ENCODE measurements at places on chromosomes 3 and 15.
A peak's percentile ranks its signal among the peaks of the same experiment; 100 is the strongest.

DNA sequence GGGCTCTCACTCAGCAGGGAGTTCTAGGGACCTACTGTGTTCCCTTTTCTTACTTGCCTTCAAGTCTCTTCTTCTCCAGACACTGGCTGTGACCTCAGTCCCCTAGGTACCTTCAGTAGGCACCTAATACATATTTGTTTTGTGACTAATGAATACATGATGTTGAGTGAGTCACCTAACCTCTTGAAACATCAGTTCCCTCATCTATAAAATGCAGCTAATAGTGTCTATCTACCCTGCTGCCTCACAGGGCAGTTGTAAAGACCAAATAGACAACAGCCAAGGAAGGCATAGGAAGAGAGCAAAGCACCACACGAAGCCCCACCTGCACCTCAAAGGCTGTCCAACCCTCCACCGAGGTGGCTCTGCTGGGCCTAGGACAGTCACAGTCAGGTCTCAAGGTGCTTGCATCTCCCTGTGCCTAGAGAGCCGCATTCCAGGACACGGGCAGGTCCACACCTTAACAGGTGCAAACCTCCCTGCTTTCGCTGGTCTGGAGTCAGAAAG lies 29.1 kb downstream of the DAPK2 start:
- DNase-seq: no peak

- no peak for DNase-seq
Measured at GRCh38 chr15:77430652-77431051, 10.0 kb downstream of the HMG20A start.

DNA sequence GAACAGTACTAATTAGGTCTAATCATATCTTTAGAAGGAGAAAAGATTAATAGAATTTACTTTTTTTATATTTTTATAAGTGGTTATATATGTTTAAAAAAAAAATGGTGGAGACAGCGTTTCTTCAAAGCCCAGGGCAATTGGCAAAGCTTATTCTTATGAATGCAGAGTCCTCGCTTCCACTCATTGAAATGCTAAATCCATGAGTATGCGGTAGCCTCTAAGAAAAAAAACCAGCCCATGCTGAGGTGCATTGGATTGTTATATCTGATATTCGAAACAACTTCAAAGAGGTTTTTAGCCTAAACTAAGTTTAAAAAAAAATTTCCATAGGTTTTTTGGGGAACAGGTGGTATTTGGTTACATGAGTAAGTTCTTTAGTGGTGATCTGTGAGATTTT lies 142.8 kb downstream of the GOLIM4 start:
- no peak for DNase-seq

DNA sequence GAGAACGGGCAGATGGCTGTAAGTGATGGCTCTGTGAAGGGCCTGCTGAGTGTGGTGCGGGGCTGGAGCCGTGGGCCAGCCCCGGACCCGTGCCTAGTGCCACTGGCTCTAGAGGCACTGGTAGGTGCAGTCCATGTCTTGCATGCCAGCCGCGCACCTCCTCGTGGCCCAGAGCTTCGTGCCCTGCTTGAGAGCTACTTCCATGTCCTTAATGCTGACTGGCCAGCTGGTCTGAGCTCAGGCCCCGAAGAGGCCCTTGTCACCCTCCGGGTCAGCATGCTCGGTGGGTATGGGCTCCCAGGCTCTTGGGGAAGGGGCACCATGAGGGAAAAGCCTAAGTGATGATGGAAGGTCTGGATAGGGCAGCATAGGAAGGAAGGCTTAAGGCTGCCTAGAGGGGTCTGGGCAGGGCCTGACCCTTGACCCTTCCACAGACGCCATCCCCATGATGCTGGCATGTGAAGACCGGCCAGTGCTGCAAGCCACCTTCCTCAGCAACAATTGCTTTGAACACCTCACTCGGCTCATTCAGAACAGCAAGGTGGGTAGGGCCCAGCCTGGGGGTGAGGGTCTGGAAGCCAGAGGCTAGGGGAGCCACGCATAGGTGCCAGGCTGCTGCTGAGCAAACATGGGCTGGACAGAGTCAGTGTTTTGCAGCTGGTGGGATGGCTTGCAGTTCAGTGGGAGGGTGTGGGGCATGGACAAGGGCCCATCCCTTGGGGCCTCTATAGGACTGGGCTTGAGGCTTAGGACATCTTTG lies 12.1 kb downstream of the NBEAL2 start:
- DNase-seq: no peak

DNA sequence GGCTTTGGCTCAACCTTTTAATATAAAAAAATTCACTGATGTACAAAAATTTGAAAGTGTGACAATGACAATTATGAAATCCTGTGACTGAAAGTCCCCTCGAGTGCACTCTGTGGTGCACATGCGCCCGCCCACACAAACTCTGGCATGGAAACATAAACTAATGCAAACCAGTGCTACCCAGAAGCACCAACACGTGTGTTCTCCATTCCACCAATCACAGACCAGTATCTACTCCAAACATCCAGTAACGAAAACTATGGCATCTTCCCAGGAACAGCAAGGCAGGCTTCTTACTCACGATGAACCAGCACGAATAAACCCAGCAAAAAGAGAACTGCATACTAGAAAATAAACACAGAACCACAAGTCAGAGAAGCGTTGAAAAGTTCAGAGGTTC lies 11.7 kb upstream of the NMB start:
- no peak for DNase-seq

DNA sequence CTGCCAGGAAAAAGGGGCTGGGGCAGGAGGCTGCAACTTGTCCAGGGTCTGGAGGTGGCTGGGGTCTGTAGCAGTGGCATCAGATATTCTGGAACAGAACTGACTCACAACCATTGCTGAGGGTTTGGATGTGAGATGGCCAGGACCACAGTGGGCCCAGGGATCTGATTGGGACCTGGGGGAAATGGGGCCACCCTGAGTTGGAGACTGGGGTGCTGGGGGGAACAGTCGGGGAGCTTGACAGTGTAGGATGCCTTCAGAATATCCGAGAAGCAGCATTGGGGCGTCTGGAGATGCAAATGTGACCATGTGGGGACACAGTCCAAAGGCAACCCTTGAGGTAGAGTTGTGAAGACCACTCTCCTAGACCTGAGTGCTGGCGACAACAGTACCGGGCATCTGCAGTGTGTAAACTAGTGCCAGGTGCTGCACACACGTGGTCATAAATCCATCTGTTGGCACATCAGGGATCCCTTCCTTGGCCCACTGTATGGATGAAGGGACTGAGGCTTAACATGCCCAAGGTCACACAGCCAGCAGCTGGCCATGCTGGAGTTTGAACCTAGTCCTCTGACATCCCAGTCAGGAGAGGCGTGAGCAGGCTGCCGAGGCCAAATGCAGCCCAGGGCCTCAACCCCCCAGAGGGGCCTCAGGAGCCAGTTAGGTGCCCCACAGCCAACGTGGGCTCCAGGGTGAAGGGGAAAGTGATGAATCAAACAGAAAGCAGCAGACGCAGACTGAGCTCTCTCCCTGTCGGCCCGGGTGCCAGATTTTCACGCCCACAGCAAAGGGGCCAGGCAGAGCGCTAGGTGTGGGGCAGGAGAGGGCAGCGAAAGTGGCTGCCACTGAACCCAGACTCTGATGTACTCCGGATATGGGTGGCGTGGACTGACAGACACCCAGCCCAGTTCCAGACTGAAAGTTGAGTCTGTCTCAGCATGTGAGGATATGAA lies 18.8 kb downstream of the HEMK1 start:
- peak; percentile 24 for DNase-seq

GRCh38 chr3:130779486-130779885 lies 32.9 kb upstream of the PIK3R4 start:
- no peak for DNase-seq

GRCh38 chr3:123285479-123285878 lies 83.7 kb downstream of the SEC22A start:
- DNase-seq: no peak

DNA sequence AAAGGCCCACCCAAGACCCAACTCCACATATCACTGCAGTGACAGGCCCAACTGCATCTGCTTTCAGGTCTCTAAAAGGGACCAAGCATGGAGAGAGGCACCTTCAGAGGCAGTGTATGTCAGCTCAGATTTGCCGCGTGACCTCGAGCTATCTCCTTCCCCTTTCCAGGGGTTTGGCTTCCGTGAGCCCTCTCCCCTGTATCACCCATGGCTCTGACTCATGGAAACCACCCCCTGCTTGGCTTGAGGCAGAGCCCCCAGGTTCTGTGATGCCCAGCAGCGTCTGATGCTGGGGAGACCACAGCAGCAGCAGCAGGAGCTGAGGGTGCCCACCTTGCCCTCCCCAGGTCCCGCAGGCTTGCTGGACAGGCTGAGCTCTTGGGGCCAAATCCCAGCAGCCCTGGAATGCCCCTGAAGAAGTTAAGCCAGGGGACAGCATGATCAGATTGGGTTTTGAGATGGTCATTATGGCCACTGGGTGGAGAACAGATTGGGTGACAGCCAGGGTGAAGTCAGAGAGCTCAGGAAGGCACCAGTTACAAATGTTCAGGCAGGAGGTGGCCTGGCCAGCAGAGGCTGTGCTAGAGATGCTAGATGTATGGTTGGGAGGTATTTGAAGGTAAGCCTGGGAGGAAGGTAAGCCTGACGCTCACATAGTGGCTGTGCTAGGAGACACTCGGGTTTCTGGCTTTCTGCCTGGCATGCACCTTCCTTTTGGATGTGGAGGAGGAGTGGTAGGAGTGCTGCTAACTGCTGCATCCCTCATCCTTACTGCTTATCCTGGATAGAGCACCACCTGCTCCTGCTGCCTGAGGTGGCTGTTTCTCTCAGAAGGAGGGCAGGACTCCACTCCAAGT lies 42.9 kb downstream of the FGD5 start:
- DNase-seq: no peak

DNA sequence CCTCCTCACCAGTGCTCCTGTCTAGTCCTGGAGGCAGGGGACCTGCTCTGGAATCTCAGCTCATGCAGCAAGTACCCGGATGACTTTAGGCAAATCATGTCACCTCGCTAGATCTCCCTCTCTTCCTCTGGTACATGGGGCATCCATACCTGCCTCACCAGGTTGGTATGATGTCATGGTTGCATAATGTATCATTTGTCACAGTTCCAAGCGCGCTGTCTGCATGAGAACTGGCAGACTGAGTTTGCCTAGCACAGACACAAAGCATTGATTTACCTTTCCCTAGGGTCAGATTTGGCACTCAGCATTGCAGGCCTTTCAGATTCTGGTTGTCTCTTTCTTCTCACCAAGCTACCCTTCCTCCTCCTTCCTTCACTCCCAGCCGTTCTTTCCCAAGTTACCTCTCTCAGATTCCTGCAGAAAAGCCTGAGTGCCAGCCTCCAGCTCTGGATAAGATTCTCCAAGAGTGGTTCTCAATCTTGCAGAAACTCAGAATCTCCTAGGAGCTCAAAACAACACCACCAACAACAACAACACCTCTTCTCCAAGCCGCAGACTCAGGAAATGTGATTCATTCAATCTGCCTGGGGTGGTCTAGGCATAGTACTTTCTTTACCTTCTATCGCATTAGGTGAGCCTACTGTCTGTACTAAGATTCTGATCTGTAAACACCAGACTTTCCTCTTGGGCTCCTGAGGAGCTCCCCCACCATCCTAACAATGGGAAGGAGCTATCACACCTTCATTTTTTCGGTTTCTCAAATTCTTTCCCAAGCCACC lies 29.5 kb downstream of the FAM43A start:
- DNase-seq: no peak

DNA sequence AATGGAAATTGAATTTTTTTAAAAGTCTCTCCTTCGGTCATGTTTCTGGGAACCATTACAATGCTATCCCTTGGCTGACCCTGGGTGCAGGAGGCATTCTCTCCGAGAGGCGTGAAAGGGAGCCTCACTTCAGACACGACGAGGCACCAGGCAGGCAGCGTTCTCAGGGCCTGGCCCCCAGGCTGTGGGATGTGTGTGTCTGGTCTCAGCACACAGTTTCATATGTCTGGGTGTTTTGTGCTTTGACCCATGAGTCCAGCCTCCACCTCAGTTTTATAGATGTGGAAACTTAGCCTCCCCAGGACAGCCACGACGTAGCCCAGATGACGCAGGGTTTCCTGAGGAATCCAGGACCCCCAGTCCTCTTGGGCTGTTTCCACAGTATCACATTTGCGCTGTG lies 34.0 kb downstream of the FGD5 start:
- no peak for DNase-seq

DNA sequence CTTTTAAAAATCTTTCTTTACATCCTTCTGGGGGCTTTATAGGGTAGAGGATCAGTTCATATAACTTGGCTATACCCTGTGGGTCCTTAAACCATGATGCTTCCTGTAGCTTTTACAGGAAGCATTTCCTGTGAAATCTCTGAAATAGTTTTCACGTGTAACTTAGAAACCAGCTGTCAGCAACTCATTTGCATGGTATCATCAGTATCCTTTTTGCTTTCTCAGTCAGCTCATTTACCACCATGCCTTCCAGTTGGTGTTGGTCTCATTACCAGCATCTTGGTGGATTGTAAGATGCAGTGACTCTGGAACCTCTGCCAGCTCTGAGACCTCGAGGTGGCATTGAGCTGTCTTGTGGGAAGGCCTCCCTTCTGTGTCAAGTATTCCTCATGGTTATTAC lies 96.7 kb upstream of the MYZAP start:
- DNase-seq: no peak

DNA sequence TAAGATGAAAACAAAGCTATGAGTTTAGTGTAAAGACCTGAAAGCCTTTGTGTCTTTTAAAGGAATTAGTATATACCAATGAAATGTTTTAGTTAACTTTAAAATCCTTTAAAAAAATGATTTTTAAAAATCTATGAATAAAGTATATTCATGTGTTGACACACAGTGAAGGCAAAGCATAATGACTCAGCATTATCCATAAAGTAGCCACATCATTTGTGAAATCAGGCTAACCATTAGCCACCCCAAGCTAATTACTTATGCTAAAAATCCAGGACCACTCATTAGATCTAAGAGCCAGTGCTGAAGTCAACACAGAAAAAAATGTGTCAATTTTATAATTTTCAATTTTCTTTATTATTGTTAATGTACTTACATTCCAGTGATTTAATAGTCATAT lies 310.2 kb downstream of the TBC1D5 start:
- no peak for DNase-seq

GRCh38 chr3:179610066-179610465 lies 5.5 kb downstream of the NDUFB5 start:
- DNase-seq: no peak

DNA sequence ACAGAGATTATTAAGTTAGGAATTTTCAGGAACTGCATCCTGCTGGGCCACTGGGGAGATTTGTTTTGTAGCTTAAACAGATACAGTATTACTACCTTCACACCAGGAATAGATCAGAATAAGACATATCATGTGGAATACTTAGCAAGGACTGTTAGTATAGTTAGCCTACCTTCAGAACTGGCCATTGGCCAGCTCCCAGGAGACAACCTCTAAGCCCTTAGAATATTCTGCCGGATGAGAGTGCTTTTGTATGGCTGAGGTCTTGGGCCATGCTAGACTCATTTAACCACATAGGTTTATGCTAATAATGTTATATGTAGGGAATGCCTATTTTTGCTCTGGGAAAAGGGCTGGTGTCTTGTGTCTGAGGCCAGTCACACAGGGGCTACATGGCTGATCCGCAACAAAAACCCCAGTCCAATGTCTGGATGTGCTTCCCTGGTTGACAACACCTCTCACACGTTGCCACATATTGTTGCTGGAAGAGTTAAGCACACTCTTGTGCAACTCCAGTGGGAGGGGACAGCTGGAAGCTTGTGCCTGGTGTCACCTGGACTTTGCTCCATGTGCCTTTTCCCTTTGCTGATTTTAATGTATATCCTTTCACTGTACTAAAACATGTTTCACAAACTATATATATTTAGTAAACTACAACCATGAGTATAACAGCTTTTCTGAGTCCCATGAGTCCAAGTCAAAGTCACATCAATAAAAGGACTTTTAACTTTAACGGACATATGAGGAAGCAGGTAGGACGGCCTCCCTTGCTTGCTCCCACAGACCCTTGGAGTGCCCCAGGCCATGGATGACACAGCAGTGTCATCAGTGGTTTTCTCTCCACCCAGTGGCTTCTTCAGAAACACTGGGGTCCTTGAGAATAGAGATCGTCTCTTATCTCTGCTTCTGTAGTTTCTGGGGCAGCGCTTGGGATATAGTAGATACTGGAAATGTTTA lies 118.0 kb upstream of the C3orf80 start:
- DNase-seq: no peak

Data from activated naive CD4-positive, alpha-beta T cell (primary cell).